Activated T-helper 1 cell treated with anti-CD3 and anti-CD28 coated beads, Interleukin-12 subunit alpha, Interleukin-12 subunit beta, Interleukin-2, Interleukin-4 antibody, amounts not matched to agents 30 ng/mL and 10 ng/mL and 1 ng/mL, durations not matched to agents 14 hours and 24 hours and 36 hours (primary cell): ENCODE measurements at places on chromosomes 16 and 17. TPM values are rescaled to one million over a fixed set of nuclear protein-coding genes. Genes with fewer than 3 reads are reported as not detected.

The ABCA9 gene
- total RNA-seq, result not detected in 2 replicates

The OTOP2 gene
- total RNA-seq, result not detected in 2 replicates

The CXCL16 gene
- 3.7 and 7.0 TPM in 2 replicates for total RNA-seq

The TBC1D3H gene
- not detected in 2 replicates for total RNA-seq

DNA sequence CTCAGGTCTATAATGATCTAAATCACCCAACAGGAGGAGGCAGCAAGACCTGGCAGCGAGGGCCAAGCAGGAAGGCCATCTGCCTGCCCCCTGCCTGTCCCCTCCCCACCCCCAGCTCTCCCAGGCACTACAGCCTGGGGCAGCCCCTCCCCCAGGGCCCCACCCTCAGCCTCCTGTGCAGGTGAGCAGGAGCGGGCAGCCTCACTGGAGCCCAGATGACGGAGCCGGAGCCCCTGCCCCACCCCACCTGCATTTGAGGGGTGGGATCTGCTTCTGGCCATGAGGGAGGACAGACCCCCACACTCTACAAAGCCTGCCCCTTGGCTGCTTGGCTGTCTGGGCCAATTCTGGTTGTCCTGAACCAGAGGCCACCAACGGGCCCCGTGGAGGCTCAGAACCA is 12.4 kb upstream of the BAHCC1 start:
- H3K4me3 ChIP-seq, result no peak overlapping the region
- H3K27ac ChIP-seq, result no peak overlapping the region
- H3K36me3 ChIP-seq, result no peaks in the 10 kb centered on the region
- DNase-seq, result no peak
- peaks cover 23% of the 10 kb centered on the region for H3K27me3 ChIP-seq
- no peaks in the 10 kb centered on the region for H3K4me1 ChIP-seq

DNA sequence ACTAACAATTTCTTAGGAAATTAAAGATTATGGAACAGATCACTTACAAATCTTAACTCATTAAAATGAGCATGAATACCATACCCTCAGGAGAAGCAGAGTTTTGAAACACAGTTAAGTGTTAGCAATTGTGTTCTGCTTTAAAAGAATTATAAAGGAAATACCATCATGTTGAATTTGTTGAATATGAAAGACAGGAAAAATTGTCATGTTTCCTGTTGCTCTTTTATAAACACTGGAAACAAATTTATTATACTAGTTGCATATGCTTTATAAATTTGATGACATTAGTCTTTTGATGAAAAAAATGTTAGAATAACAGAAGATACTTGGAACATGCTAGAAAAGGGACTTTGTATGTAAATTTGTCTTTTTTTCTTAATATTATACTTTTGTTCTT is 59.7 kb downstream of the VMP1 start:
- DNase-seq, result no peak
- H3K4me1 ChIP-seq, result peaks cover 36% of the 10 kb centered on the region
- no peaks in the 10 kb centered on the region for H3K27me3 ChIP-seq
- peaks cover 27% of the 10 kb centered on the region for H3K36me3 ChIP-seq

DNA sequence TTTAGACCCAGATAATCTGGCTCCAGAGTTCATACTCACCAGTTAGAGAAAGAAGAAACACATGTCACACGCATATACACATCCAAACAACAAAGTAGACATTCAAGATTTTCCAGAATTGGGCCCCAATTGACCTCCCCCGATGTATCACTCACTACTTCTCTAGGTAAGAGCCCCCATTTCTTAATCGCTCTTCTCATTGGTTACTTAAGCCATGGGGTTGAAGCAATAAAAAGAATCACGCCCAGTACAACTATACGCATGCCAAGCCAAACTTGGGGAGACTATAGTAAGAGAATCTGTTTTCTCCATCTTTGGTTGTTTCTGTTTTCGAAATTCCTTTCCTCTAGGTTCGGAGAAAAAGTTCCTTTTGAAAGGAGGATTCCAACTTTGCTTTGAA is 565 bp downstream of the DDX52 start:
- H3K27me3 ChIP-seq, result peaks cover 31% of the 10 kb centered on the region
- peaks cover 31% of the 10 kb centered on the region for H3K36me3 ChIP-seq
- peak overlapping the region; percentile 96 for H3K4me3 ChIP-seq
- peaks cover 31% of the 10 kb centered on the region for H3K4me1 ChIP-seq
- peak overlapping the region; percentile 81 for H3K27ac ChIP-seq
- no peak for DNase-seq

DNA sequence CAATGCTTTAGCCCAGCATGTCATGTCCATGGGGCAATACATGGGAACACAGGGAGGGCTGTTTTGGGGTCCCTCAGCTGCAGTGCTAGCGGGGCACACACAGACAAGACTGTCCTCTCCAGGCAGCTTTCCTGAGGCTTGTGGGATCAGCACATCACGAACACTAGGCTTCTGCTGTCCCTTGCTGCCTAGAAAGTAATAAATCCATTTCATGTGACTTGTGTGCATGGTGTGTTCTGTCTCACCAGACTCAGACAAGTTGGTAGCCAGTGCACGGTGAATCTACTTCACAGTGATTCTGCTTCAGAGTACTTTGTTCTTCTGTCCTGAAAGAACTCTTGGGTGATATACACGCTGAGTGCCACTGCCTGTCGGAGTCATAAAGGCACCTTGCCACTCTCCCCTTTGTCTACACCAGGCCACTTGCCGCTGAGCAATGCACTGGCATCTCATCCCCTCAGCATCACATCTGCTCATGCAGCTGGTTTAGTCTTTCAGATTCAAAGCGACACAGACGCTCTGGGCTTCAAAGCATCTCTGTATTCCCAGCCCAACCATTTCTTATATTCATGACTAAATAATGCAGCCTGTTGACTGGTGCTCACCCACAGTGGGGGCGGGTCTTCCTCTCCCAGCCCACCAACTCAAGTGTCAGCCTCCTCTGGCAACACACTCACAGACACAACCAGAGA is 95.2 kb upstream of the COX10 start:
- H3K4me3 ChIP-seq, result no peak overlapping the region
- no peak overlapping the region for H3K27ac ChIP-seq
- H3K4me1 ChIP-seq, result peaks cover 24% of the 10 kb centered on the region

GRCh38 chr17:37124821-37125173 is 176.0 kb downstream of the AATF start:
- H3K4me1 ChIP-seq, result no peaks in the 10 kb centered on the region
- no peak for DNase-seq
- no peak overlapping the region for H3K4me3 ChIP-seq

DNA sequence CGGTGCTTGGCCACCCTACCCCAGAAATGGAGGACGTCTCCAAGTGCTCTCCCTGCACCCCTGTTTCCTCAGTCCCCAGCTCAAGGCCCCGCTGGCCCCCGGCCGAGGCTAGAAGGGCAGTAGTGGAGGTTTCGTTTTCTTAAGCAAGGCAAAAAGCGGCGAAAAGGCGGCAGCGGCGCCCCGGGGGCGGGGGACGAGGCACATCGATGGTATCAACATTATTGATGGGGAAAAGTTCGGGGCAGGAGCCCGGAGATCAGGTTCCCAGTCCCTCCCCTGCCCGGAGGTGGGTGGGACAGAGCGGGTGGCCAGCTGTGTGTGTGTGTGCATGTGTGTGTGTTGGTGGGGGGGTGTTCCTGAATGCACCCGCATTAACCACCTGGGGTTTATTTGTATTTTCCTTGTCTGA is 4.1 kb upstream of the SALL1 start:
- no peak overlapping the region for H3K27ac ChIP-seq
- H3K4me1 ChIP-seq, result no peaks in the 10 kb centered on the region
- peaks cover 50% of the 10 kb centered on the region for H3K27me3 ChIP-seq
- H3K36me3 ChIP-seq, result peaks cover 8% of the 10 kb centered on the region

- no peak overlapping the region for H3K27ac ChIP-seq
- no peaks in the 10 kb centered on the region for H3K27me3 ChIP-seq
- H3K4me1 ChIP-seq, result no peaks in the 10 kb centered on the region
- H3K4me3 ChIP-seq, result no peak overlapping the region
Observed at GRCh38 chr17:9074131-9074530, 52.8 kb downstream of the NTN1 start.

GRCh38 chr17:67779098-67779672 is 46.1 kb upstream of the BPTF start:
- peaks cover under 1% of the 10 kb centered on the region for H3K27me3 ChIP-seq
- no peak for DNase-seq
- H3K4me3 ChIP-seq, result no peak overlapping the region
- no peaks in the 10 kb centered on the region for H3K4me1 ChIP-seq

- H3K4me1 ChIP-seq, result peaks cover 9% of the 10 kb centered on the region
- no peak overlapping the region for H3K4me3 ChIP-seq
- DNase-seq, result no peak
- no peaks in the 10 kb centered on the region for H3K36me3 ChIP-seq
Observed at GRCh38 chr17:42920106-42920900, 19.7 kb downstream of the G6PC1 start.

DNA sequence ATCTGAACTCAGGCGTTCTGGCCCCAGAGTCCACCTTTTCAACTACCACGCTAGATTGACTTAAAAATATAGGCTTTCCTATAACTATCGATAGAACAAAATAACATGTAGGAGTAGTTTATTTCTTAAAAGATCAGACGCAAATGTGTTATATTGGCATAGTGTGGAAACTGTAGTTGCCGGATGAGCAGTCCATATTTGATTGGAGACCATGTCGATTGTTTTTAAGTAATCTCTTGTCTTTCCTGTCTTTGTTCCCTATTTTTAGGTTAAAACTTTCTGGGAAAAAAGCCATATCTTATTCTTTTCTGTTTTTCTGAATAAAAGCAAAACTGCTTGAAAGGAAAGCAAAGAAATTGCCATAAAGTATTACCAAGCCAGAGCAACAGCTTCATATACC is 53.1 kb downstream of the GAN start:
- no peak for DNase-seq
- peaks cover 5% of the 10 kb centered on the region for H3K4me1 ChIP-seq
- no peak overlapping the region for H3K4me3 ChIP-seq
- H3K27ac ChIP-seq, result no peak overlapping the region
- H3K27me3 ChIP-seq, result no peaks in the 10 kb centered on the region

DNA sequence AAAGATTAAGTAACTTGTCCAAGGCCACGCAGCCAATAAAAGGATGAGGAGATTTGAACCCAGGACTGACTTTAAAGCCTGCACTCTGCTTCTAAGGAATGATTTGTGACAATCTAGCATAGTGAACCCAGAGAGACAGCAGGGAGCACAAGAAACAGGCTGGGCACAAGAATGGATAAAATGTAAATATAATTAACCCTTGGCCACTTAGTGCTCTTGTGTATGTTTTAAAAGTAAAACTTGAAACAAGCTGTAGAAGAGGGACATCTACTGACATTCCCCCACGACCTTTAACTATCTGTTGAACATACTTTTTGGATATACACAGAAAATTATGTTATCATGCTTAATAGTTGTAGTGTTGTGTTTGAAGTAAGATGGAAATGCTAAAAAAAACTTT is 141.9 kb upstream of the PMFBP1 start:
- H3K4me3 ChIP-seq, result no peak overlapping the region
- no peak for DNase-seq
- H3K27ac ChIP-seq, result no peak overlapping the region

GRCh38 chr17:78910497-78911284 is 7.7 kb upstream of the CEP295NL start:
- DNase-seq, result no peak
- H3K27me3 ChIP-seq, result peaks cover 3% of the 10 kb centered on the region
- no peaks in the 10 kb centered on the region for H3K36me3 ChIP-seq

DNA sequence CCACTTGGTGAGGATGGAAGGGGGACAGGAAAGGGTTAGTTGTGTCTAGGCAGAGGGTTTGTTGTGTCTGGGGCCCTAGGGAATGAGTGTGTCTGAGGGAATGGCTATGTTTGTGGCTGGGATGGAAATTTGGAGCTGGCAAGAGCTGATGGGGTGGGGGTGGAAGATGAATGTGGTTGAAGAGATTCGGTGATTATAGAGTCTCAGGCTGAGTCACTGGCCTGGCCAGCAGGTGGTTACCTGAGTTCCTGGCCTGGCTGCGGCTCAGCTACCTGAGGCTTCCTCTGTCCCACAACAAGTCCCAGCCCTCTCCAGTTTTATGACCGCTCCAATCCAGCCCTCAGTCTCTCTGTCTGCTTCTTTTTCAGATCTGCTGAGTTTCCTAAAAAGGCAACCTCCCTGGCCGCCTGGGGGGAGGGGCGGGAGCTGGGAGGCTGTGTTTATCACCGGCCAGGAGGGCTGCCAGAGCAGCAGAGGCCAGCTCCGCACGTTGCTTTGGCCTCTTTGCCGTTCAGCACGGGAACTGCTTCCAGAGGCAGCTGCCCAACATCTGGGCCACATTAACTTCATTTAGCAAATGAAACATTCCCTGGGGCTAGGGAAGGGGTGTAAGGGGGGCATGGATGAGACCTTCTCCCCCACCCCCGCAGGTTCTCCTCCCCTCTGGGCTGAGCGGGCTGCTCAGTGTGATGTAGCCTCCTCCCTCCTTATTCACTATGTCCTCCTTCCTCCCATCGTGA is 21.8 kb downstream of the ITGB3 start:
- H3K27me3 ChIP-seq, result peaks cover 22% of the 10 kb centered on the region
- H3K4me3 ChIP-seq, result no peak overlapping the region
- H3K27ac ChIP-seq, result no peak overlapping the region
- no peaks in the 10 kb centered on the region for H3K36me3 ChIP-seq
- peaks cover 7% of the 10 kb centered on the region for H3K4me1 ChIP-seq

- H3K4me3 ChIP-seq, result peak overlapping the region; percentile 92
- H3K27me3 ChIP-seq, result no peaks in the 10 kb centered on the region
- peak; percentile 34 for DNase-seq
- H3K4me1 ChIP-seq, result peaks cover 10% of the 10 kb centered on the region
- peaks cover 15% of the 10 kb centered on the region for H3K36me3 ChIP-seq
Observed at GRCh38 chr17:81870131-81870980, 781 bp downstream of the ARHGDIA start.

DNA sequence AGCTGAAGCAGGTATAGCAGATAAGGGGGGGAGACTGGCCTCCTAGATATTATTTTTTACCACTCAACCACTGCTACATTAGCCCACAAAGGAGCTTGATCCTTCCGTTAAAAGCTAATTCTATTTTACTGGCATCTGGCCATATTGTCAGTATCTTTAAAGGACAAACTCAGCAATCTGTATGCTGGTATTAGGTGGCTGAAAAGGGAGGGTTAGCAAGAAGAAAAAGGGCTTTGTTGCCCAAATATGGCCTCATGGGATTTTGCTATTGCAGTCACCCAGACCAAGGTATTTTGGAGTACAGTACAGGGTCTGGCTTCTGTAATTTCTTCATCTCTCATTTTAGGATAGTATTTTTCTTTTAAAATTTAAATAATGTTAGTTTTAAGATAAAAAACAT is 14.4 kb downstream of the RFWD3 start:
- peaks cover 35% of the 10 kb centered on the region for H3K36me3 ChIP-seq
- no peak for DNase-seq
- peaks cover 29% of the 10 kb centered on the region for H3K4me1 ChIP-seq
- no peak overlapping the region for H3K4me3 ChIP-seq
